Panc1 (cell line): ENCODE measurements at places on chromosomes 11 and 22. TPM values are rescaled to one million over a fixed set of nuclear protein-coding genes. Genes with fewer than 3 reads are reported as not detected.

The TSKU gene
- 31.4 TPM for total RNA-seq

The MPZL3 gene
- total RNA-seq: 1.0 TPM

The PHETA2 gene
- 1.3 TPM for total RNA-seq

The OLFML1 gene
- total RNA-seq: not detected

The DDIAS gene
- total RNA-seq: 22.9 TPM

The CFAP300 gene
- total RNA-seq: 6.4 TPM

The PDGFB gene
- 78.0 TPM for total RNA-seq

The APOL3 gene
- 3.2 TPM for total RNA-seq

The GLYAT gene
- total RNA-seq: not detected

The DSCAML1 gene
- 1.6 TPM for total RNA-seq

The CHRNA10 gene
- 6.8 TPM for total RNA-seq

The INS gene
- not detected for total RNA-seq

The KRTAP5-7 gene
- not detected for total RNA-seq

The MS4A6E gene
- not detected for total RNA-seq

The JAML gene
- total RNA-seq: 0.39 TPM

The NXPE2 gene
- not detected for total RNA-seq

The OR5M8 gene
- total RNA-seq: not detected

The CLDN5 gene
- 0.18 TPM for total RNA-seq

The FOLR1 gene
- total RNA-seq: not detected

The OR8G1 gene
- not detected for total RNA-seq

The TMEM126A gene
- total RNA-seq: 50.9 TPM

The CEP126 gene
- 6.6 TPM for total RNA-seq

The DEPDC7 gene
- total RNA-seq: 7.5 TPM

The APOC3 gene
- total RNA-seq: 1.2 TPM

The OTOG gene
- not detected for total RNA-seq

The CALCB gene
- total RNA-seq: not detected

The RIBC2 gene
- total RNA-seq: 2.9 TPM

The SEPTIN3 gene
- 3.9 TPM for total RNA-seq

The UBQLN3 gene
- total RNA-seq: not detected

The GGTLC2 gene
- total RNA-seq: not detected

The PRPF19 gene
- total RNA-seq: 149 TPM

The SLC15A3 gene
- total RNA-seq: 8.7 TPM
